ENCODE measurements at places on chromosomes 5 and 9.

GRCh38 chr9:129340427-129341170 is 162.5 kb upstream of the IER5L start:
- no peak for DNase-seq

DNA sequence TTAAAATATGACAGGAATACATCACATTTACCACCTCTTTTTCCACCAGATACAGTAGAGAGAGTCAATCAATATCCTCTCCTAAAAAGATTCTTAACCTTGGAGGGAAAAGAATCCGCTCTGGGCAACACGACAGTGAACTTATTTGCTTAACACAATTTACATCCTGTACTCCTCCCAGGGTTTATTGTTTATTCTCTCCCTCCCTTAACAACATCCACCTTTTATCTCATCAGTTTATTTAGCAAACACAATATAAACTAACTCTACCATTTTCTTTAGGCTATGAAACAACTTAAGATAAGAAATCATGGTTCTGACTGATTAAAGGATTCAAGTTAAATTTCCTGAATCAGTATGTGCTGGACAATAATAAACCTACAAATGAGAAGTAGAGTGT is 50.9 kb downstream of the CERT1 start:
- DNase-seq, result no peak

GRCh38 chr5:62115014-62115413 is 191.0 kb upstream of the KIF2A start:
- DNase-seq, result no peak

- no peak for DNase-seq
These were observed 997.1 kb downstream of the DNAH5 start for GRCh38 chr5:12947379-12947778.

- DNase-seq, result peak; percentile 18
These were observed 174.2 kb downstream of the OXCT1 start for GRCh38 chr5:41695920-41696582.

- DNase-seq, result no peak
These were observed 291.1 kb downstream of the NR2F1-AS1 start for GRCh38 chr5:93289942-93290341.

DNA sequence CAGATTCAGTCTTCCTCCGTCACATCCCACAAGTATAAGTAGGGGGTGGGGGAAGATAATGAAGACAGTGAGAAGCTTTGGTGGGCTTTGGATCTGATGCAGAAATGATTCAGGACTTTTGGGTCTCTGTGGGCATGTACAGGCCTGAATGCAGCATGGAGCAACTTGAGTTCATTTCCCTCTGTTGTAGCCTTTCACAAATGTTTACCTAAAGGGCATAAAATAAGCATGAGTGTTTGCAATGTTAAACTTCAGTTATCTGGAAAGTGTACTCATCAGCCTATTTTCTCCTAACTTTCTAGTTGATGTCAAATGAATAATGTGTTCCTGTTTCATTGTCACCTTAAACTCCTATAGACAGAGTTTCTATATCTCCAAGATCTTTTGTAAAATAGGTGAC is 39.3 kb downstream of the GARNL3 start:
- DNase-seq, result no peak

- no peak for DNase-seq
These were observed 496.3 kb upstream of the GRIA1 start for GRCh38 chr5:152994033-152994680.
